NCI-H1092 (cell line): ENCODE measurements at places on chromosomes 13 and 19.

DNA sequence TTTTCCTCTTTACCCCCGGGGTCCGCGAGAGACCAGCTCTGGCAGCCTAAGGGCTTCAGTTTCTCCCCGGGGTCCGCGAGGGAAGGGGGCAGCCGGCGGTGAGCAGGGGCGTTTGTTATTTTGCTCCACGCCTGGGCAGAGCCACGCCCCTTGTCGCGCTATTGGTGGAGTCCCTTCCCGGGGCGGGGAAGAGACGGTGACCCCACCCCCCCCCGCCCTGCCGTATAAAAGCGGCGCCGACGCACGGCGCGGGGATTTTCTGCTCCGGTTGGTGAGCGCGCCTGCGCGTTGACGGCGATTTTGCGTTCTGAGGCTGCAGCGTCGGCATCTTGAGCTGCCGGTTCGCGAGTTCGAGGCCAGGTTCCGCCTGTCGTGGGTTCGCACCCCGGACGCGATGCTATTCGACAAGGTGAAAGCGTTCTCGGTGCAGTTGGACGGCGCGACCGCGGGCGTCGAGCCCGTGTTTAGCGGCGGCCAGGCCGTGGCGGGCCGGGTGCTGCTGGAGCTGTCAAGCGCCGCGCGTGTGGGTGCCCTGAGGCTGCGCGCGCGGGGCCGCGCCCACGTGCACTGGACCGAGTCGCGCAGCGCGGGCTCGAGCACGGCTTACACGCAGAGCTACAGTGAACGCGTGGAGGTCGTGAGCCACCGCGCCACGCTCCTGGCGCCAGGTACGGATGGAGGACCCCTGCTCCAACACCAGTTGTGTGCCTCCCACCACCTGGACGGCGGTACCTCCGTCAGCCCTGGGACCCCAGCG, at the start of gene ARRDC2:
TSS of gene ARRDC2 (plus strand) at position 254 of the 757 bp plus-strand sequence. CDS start at position 395, 141 bp downstream.
- DNase-seq: peak; percentile 90

GRCh38 chr19:30752201-30752600, 380.0 kb downstream of the ZNF536 start:
- no peak for DNase-seq

- DNase-seq: no peak
Observed at GRCh38 chr19:43675906-43676305, 5.9 kb upstream of the PLAUR start.

- DNase-seq: no peak
Observed at GRCh38 chr13:33487575-33488243, 202.2 kb upstream of the STARD13 start.

DNA sequence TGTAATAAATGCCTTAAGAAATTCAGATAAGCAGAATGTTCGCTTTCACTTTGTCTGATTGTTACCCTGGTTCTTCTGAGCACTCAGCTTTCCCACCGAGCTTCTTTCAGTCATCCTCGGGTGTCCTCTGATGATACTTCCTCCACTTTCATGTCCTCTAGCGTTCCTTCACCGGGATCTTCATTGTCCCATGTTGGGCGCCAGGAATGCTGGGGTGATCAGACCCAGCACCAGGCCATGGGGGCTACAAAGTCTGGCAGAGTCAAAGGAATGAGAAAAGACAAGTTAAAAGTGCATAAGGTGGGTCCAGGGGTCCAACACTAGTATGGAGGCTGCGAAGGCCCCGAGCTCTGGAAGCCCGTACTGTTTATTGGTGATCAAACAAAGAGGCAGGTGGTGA, 11.7 kb upstream of the C19orf84 start:
- DNase-seq: no peak

DNA sequence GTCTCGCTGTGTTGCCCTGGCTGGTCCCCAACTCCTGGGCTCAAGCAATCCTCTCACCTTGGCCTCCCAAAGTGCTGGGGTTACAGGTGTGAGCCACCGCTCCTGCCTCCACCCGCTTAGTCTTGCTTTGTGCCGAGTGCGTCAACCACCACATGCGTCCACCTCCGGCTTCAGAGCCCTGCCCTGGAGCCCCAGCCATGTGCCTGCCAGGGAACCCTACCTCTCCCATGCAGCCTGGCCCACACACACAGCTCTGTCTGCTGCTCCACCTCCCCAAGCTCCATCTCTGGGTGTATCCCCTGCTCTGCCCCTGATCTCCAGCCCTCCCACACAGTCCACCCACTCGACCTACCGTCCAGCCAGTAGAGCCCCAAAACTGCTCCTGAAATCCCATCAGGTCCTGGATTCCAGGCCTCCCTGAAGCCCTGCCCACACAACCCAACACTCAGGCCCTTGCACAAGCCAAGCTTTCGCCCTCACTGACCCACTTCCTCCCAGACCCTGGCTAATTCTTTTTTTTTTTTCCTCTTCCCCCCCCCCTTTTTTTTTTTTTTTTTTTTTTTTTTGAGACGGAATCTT, 9.6 kb downstream of the CYP2F1 start:
- no peak for DNase-seq

- no peak for DNase-seq
Observed at GRCh38 chr13:101217086-101217485, 199.2 kb downstream of the NALCN start.

- DNase-seq: no peak
Observed at GRCh38 chr13:41821238-41821594, 139.7 kb downstream of the VWA8 start.

- DNase-seq: no peak
Observed at GRCh38 chr13:89687066-89687465, 1660.4 kb upstream of the MIR17HG start.

DNA sequence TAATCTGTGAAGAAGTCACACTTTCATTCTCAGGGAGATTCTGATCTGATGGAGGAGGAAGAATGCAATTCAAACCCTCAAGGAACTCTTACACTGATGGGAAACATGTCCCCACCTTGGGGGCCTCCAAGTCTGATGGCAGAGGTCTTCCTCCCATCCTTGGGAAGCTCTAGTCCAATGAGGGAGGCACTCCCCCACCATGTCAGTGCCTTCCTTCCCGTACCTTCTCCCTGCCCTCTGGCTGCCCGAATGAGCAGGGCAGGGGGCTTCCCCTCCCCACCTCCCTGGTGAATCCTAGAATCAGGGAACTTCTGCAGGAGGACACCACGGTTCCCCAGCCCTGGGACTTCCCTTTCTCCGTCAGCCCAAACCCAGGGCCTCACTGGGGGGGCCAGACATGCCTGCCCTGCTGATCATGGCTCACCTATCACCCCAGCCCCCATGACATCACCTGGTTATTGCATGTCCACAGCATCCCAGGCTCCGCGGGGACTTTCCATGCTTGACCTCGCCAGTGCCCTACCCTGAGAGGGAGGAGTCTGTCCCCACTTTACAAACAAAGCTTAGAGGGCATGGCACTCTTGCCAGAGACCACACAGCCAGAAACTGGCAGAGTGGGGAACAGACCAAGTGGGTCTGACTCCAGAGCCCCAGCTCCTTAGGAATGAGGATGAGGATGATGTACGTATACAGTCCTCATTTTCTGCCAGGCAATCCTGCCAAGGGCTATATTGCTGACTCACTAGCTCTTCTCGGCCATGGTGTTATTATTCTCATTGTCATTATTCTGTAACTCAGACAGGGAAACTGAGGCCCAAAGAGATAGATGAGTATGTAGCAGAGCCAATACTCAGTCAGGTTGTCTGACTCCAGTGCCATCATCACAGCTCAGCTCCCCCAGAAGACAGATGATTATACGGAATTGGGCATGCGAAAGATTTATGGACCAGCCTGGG, 9.6 kb upstream of the BCL3 start:
- no peak for DNase-seq

GRCh38 chr19:3047496-3048189, 14.7 kb downstream of the TLE5 start:
- peak; percentile 63 for DNase-seq
